Stimulated activated CD4-positive, alpha-beta T cell treated with anti-CD3 and anti-CD28 coated beads, TNF-alpha, amount 100 ng/mL, for 1 hour (primary cell): ENCODE measurements at places on chromosomes 16 and 17.

- DNase-seq, result no peak
Observed at GRCh38 chr17:73340093-73340596, 28.3 kb upstream of the CDC42EP4 start.

GRCh38 chr16:85303354-85303883 is 191.1 kb upstream of the CIBAR2 start:
- DNase-seq, result peak; percentile 71

DNA sequence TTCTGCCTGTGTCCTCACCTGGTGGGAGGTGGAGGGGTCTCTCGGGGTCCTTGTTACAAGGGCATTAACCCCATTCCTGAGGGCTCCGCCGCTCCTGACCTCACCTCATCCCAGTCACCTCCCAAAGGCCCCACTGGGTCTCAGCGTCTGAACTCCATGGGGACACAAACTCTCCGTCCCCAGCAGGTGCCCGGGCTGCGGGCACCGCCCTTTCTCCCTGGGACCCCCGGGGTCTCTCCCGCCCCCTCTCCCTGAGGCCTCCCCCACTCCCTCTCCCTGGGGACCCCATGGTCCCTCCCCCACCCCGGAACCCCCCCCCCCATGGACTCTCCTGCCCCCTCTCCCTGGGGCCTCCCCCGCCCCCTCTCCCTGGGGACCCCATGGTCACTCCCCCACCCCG is 24.8 kb downstream of the CACNA1H start:
- DNase-seq, result no peak

DNA sequence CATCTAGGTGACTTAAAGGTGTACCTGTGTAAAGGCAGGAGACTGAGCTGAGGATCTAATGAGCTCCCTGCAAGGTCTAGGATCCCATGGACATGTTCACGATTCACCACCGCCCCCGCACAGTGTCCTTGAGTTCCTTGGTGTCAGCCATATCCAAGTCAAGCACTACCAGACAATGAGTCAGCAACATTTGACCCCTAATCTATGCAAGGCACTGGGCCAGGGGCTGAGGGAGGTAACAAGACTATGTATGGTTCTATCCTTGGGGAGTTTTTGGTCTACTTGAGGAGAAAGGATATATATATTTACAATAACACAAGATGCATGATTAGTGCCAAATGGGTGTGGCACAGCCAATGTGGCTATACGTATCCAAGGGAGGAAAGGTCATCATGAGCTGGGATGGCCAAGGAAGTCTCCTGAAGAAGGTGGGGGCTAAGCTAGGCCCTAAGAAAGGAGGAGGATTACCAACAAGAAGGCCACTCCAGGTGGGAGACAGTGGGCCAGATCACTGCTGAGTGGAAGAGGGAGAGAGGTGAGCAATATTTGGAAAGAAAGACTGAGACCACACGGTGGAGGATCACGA is 35.0 kb downstream of the ITGB3 start:
- DNase-seq, result no peak

GRCh38 chr16:84448444-84448843 is 56.0 kb downstream of the MEAK7 start:
- DNase-seq, result no peak

DNA sequence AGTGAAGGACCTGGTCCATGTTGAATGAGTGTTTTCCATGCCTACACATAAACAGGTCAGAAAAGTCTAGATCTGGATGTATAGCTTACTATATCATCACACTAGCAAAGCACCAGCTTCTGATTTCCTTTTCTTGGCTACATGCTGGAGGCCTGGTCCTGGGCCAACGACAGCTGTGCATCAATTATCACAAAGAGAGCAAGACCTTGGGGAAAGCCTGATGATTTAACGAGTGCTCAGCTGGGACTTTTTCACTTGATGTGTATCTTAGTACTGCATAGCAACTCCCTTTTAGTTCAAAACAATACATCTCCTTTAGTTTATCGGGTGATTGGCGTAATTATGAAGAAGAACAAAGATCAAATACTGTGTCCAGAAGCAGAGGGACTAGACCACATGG is 358.2 kb downstream of the KIF2B start:
- DNase-seq, result no peak

DNA sequence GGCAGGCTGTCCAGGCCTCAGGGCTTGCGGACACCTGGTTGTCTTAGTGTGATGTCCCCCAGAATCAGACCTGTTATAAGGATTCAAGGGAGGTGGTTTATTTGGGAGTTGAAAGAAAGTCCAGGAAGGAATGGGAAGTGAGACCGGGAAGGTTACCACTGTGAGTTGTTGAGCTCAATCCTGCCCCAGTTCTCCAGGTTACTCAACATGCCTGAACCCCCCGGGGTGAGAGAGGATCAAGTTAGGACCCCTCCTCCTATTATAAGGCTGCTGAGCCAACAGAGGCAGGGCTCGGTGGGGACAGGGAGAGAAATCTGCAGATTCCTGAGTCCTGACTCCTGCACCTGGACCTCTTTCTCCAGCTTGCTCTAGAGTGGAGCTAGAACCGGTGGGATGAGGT is 86.4 kb downstream of the MRM1 start:
- DNase-seq, result no peak

DNA sequence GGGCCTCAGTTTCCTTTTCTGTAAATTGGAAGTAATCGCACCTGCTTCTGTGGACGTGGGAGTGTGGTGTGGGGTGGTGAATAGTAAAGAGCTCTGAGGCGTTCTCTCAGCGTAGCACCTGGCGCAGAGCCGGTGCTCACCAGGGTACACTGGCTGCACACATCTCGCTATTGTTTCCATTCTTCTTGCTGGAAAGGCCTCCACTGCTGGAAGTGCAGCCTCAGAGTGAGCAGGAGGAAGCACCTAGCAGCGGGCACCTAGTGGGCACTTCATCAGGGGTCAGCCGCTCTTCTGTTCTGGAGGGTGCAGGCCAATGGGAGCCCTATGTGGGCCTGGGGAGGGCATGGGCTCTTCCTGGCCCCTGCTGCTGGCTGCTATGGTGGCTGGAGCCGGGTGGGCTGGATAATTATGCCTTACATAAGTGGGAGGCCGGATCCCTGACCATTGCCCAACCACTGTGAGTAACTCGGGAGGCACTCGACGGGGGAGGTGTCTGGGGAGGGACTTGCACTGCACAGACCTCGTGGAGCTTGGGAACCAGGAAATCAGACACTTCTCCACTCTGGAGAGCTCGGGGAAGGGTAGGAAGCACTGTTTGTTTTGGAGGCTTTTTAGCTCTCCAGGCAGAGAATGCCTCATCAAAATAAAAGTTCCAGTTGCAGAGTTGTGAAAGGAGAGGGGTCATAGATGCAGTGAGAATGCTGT is 1.7 kb downstream of the MAP2K3 start:
- DNase-seq, result no peak

- DNase-seq, result no peak
Observed at GRCh38 chr17:49525831-49526741, 31.0 kb downstream of the NGFR start.

DNA sequence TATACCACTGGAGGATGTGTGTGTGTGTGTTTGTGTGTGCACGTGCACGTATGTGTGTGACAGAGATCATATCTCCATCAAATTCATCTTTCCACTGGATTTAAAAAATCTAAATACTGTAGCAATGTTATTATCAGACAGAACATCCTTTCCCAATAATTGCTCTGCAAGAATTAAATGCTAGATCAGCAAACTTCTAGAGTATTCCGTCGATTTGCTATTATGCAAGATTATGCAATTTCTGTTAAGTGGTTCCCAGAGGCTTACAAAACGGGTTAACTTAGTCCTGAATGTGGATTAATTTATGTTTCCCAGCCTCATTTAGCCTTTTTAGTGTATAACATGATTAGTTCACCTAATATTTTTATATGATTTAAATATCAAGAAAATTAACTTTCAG is 44.5 kb upstream of the CNTNAP4 start:
- DNase-seq, result no peak

DNA sequence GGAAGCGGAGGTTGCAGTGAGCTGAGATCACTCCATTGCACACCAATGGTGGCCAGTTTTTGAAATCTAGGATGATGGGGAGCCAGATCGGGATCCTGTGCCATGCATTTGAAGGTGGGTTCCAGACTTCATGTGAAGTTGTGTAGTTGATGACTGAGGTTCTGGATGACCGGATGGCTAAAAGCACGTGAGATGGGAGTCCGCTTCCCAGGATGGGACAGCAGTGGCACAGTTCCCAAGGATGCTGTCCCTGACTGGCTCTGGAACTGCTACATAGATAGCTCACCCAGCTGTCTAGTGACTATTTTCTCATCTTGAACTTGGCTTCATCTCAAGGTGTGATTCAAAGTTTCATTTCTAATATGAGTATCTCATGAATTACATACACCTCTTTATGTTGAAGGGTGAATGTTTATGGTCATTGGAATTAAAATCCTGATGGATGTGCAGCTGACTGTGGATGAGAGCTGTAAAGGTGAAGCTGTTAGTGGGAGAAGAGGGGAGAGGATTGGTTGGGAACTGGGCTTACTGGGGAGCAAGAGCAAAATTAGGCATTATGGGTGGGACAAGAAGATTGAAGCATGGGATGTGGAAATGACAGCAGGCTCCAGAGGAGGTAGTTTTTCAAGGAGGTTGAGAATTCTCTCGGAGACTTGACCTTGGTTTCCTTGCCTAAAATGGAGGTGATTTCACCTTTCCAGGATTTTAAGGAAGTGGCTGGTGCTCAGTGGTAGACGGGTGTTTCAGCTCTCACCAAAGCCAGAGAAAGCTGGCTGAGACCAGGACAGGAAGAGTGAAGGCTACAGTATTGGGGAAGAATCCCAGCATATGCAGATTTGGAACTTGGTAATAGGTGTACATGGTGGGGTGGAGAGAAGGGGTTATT is 8.2 kb downstream of the TUFM start:
- DNase-seq, result no peak

- DNase-seq, result no peak
Observed at GRCh38 chr16:49622084-49622390, 233.9 kb downstream of the ZNF423 start.

DNA sequence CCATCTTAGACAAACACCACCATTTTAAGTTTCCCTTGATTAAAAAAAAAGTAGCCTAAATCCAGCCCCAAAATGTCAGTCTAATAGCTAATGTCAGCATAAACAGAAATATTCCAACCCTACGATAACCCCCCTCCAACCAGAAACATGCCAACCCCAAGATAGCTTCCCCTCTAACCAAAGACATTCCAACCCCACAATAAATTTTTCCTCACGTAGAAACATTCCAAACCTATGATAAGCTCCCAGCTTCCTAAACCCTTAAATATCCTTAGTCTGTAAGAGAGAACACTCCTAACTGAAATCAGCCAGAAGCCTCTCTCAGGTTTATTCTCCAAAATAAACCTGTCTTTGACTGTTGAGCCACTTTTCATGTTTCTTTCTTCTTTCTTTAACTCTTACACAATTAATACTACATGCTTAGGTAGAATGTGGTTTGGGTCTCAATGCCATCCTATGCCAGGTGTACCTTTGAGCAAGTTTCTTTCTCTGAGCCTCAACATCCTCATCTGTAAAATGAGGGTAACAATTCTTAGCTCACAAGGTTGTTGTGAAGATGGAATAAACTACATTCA is 10.5 kb upstream of the KRT38 start:
- DNase-seq, result no peak

DNA sequence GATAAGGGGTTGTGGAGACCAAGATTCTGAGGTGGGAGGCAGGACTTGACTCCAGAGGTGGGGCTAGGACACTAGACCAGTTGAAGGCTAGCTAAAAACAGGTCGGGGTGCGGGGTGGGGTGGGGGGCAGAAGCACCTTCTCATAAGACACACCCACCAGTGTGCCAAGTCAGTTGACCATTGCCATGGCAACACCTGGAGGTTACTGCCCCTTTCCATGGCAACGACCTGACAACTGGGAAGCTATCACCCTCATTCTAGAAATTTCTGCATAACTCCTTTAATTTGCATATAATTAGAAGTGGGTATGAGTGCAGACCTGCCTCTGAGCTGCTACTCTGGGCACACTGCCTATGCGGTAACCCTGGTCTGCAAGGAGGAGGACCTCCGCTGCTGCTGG is 53.9 kb upstream of the ALOX12 start:
- DNase-seq, result no peak

DNA sequence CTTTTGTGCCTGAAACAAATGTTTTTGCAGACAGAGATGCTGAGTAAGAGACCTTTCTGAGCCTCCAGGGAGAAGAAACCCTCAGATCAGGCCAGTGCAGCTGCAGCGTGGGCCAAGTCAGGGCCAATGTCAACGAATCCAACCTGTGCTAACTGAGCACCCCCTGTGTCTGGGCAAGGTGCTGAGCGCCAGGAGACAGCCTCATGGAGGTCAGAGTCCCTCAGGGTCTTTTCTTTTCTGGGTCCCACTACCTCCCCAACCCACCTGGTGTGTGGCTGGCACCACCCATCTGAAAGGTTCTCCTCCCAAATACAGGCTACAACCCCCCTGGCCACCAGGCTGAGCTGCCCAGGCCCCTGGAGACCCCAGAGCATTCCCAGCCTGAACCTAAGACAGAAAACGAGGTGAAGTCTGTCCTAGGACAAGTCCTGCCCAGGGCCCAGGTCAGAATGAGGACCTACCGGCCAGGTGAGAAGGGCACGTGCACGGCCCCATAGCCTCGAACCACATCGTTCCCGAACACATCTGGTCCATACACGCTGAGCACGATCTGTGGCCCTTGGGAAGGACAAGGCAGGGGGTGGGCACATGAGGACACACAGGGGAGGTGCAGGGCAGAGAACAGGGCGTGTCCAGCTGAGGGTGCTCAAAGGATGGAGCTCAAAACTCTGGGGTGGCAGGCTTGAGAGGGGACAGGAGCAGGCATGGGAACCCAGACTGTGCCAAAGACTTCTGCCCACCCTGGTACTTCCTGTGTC is 15.0 kb downstream of the B9D1 start:
- DNase-seq, result no peak

DNA sequence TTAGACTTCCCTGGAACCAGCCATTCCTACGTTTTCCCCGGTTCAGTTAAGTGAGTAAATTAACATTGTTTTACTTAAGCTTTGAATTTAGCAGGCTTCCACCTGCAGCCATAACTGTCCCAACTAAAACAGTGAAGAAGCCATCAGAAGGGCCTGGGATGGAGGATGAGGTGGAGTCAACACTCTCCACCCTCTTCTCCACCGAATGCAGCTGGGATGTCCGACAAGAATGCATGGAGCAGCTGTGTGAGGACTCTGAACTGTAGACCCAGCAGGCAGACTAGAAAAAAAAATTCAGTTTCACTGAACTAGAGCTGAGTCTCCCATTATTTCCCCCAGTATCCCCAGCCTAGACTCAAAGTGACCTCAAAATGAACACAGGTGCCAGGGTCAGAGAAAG is 114.8 kb downstream of the C16orf95 start:
- DNase-seq, result no peak

GRCh38 chr16:47258874-47259461 is 115.2 kb upstream of the NETO2 start:
- DNase-seq, result no peak

- no peak for DNase-seq
Observed at GRCh38 chr17:70609566-70609965, 440.2 kb downstream of the KCNJ2 start.

GRCh38 chr16:68093816-68094613 is 8.8 kb downstream of the NFATC3 start:
- no peak for DNase-seq
